MCF 10A (cell line): ENCODE measurements at places on chromosomes 1 and 21.

- DNase-seq, result no peak
These were observed 1441.7 kb downstream of the PLA2G4A start for GRCh38 chr1:188270497-188270896.

GRCh38 chr1:2777424-2778219 lies 23.9 kb downstream of the TTC34 start:
- DNase-seq, result no peak

GRCh38 chr21:42124081-42124480 lies 53.0 kb downstream of the UMODL1 start:
- no peak for DNase-seq

DNA sequence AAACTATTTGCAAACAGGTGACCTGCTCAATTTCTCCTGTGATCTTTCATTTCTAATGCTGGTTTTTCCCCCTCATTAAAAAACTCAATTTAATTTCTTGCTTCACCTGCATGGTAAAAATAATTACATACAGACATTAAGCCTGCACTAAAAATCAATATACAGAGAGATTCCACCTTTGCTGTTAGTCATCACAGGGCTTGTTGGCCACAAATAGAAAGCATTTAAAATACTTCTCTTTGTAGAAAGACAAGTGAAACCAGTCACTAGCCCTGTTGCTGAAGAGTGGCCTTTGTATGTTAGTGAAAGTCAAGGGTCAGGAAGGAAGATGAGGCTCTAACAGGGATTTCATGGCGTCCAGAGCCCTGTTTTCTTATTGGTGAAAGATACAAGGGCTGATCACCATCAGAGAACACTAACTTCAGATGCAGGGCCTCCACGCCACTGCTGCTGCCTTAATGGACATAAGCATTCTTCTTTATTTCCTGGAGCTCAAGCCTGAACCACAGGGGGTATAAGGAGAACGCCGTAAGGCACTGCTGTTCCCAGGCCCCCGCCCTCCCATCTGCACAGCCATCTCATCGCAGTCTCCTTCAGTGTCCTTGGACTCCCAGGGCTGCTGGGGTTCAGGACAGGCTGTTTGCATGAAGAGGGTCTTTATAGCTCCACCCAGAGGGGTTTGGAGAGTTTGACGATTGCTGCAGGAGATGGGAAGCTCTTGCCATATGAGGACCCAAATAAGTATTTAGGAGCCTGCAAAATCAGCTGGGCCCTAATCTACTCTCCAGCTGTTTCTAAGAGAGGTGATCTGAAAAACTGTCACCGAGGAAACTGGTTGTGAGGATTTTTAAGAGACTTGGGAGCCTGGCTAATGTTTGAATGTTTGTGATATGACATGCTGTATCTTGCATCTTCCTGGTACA lies 117.3 kb upstream of the IRF2BP2 start:
- DNase-seq, result no peak

DNA sequence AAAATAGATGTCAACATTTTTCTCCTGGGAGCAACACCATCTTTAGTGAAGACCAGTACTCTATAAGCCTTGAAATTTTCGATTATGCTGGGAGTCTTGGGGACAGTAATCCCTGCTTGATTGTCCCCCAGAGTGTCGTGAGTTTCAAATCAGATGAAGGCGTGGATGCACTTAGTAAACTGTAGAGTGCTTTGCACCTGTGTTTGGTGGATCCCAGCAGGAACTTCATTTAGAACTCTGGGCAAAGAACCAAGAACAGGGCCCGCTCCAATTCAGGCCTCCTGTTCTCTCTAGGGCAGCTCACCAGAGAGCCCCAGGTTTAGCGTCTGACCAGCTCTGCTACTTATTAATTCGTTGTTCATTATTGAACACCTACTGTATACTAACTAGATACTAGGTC lies 1.5 kb downstream of the GPX7 start:
- no peak for DNase-seq

DNA sequence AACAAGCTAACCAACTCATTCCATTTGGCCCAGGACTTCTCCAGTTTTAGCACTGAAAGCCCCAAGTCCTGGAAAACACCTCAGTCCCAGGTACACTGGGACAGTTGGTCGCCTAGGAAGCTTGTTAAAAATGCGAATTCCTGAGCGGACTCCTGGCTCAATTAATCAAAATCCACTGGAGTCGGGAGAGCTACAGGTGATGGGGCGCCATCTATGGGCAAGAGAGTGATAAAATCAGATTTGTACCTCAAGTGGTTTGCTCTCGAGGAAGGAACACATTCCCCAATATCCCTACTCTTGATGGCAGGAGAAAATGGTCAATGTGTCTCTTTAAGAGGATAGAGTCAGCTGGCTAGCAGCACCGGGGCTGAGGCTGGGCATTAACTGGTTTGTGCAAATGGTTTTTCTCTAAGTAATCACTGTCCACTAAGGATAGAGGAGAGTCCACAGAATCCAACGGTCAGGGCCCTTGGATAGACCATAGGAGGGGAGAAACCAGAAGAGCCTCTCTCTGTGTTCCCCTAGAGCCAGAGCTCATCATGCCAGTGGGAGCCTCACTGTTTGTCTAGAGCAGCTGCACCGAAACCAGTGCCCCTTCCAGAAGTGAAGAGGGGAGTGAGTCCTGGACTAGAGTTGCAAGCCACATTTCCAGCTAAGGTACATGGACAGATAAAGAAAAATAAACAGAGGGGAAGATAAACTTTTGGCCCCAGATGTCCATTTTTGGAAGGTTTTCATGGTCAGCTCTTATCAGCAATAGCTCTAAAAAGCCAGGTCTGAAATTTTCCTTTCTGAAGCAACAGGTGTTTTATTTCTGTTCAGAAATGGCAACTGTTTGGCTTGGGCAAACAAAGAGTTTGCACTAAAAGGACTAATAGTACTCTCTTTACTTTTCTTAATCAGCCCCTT lies 148.5 kb downstream of the TENT5C start:
- peak; percentile 83 for DNase-seq

- DNase-seq, result peak; percentile 81
These were observed 31.0 kb upstream of the EFCAB14 start for GRCh38 chr1:46749921-46750404.

DNA sequence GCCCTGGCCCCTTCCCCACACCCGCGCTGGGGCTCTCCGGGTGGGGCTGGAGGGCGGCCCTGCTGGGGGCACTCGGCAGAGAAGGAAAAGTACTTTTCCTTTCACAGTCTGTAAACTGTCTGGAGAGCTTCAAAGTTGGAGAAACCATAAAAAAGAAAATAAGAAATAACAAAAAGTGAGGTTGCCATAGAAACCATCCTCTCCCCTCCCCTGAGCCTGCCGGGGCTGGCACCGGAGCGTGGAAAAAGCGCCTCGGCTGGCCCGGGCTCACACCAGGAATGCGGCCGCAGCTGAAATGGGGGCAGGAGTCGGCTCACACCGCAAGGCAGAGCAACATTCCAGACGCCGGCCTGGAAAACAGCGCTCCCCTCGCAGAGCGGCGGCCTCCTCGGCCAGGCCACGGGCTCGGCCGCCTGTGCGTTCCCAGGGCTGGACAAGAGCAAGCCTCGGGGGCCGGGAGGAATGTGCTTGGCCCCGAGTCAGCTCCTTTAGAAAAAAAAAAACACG lies 69.2 kb downstream of the MORN1 start:
- no peak for DNase-seq

GRCh38 chr1:115251856-115252255 lies 86.2 kb downstream of the NGF start:
- peak; percentile 47 for DNase-seq
